ENCODE measurements at places on chromosomes 5 and 9.
A peak's percentile ranks its signal among the peaks of the same experiment; 100 is the strongest.

- no peak for DNase-seq
Observed at GRCh38 chr5:97525780-97526179, 342.7 kb upstream of the RIOK2 start.

DNA sequence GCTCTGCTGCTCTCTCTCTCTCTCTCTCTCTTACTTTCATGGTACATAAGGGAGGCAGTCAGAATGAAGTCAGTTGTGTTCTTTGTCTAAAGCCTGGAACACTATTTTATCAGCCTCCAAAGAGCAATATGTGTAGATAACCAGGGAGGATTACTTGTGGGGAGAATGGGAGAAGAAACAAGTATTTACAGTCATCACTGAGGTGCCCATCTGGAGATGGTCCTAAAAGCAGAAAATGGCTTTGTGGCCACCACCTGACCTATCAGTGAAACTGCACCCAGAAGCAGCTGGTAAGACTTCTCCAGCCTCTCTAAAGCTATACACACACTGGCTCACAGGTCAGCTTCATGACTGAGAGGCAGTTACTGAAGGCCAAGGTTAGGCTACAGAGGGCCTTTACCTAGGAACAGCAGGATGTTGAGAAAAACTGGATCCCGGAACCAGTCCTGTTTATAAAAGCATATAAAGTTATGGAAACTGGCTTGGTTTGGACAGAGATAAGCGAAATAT is 75.1 kb downstream of the MRPS27 start:
- peak; percentile 59 for DNase-seq

DNA sequence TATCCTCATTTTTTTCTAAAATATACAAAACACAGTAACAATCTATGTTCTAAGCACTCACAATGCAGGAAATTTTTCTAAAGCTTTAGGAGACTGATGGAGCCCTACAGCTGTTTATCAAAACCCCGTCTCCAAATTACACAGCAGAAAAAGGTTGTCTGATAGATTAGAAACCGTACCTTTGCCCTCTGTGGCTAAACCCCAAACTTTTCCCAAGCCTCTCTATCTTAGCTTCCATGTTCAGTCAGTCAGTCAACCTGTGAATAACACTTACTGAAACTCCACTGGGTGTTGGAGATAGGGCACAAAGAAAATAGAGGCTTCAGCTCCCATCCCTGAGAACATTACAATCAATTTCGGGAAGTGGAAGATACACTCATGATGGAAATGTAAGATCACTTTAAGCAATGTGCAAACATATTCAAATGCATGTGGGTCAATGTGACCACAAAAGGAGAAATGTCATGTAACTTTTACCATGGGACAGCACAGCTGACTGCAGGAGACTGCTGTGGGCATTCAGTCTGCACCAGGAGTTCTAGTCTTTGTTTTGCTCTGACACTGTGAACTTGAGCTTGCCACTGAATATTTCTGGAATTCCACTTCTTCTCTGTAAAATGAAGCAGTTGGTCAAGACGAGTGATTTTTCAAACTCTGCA is 279.5 kb upstream of the PIK3R1 start:
- no peak for DNase-seq

GRCh38 chr5:96572864-96573512 is 89.2 kb upstream of the CAST start:
- DNase-seq = peak; percentile 99

DNA sequence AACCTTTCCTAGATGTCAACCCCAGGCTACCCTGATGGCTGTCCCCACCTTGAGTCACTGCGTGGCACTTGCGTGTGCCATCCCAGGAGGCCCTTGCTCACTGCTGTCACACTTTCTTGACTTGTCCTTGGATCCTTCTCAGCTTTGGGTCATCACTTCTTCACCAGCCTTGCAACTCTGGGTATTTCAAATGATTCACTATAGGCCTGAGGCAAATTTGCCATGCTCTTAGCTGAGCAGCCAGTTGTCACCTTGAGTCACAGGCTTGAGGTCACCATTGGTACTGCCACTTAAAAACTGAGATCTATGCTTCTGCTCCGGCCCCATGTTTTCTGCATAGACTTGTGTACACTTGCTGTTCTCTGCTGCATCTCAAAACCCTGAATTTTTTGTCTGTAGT is 84.7 kb downstream of the BASP1 start:
- DNase-seq = no peak

DNA sequence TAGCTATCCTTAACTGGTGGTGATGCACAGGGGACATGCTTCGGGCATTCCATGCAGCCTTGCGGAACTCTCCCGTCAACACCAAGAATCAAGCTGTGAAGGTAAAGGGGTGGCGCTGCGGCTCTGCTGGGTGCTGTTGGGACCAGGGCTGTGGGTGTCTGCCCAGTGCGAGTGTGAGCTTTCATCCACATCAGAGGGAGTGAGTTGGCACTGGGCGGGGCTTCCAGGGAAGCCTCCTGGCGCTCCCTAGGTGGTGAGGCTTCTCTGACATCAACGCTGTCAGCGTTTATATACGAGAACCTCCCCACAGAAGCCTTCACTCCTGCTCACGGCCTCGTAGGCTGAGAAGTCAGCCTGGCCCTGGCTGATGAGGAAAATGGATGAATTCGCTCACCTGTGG is 11.7 kb downstream of the ARPC5L start:
- peak; percentile 85 for DNase-seq

- DNase-seq = no peak
Observed at GRCh38 chr5:90184764-90185163, 224.8 kb downstream of the CETN3 start.

- no peak for DNase-seq
Observed at GRCh38 chr5:72505539-72506157, 1.6 kb downstream of the ZNF366 start.

DNA sequence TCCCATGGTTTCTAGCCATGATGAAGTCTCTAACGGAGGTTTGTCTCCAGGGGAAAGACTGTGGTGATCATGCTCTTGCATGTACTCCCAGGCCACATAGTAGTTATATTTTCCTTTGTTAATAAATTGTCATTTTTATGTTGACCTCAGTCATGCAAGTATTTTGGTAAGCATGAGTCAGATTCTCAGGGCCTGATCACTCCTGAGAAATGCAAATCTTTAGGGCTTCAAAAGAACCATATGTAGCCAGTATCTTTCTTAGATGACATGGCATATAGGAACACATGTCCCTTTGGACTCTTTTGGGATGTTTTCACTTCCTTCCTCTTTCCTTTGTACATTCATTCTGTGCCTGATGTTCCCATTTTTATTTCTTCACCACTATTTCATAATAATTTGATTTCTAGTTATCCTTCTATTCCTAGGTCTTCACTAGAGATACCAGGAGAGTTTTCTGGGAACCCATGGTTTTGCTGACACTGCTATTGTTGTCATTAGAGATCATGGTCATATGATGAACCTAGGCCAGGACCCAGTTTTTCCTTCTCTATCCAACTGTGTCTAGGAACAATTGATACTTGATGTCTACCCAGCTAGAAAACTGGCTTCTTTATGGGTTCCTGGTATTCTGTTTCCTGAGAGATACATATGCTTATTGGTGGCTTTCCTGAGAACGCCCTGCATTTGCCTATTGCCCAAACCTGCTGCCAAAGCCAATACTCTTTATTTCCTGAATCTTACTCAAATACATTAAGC is 248.1 kb upstream of the NREP start:
- peak; percentile 14 for DNase-seq

DNA sequence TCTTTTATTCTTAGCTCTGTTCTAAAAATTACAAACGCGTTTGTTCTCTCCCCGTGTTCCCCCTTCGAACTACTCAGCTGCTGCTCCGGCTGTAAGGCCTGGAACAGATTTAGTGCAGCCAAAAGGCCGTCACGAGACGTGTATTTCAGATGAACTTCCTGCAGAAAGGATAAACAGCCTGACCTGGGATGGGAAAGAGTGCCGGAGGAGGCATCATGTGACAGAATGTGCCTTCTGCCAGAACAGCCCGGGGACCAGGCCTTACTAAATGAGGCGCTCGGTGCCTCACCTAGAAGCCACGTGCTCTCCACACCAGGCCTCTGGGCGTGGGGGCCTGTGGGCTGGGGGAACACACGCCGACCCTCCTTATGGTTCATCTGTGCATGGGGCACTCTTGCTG is 94.7 kb downstream of the PPARGC1B start:
- DNase-seq = no peak

DNA sequence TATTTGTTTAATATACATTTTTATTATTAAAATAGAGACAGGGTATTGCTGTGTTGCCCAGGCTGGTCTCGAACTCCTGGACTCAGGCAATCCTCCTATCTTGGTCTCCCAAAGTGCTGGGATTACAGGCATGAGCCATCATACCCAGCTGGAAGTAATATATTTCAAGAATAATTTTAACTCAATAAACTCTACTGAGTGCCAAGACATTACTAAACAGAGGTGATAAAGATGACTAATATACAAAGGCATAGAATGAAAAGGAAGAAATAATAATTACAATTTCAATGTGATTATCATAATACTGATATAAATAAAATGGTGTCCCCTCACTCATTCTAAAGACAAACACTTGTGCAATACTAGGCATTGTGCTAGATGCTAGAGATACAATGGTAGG is 13.9 kb downstream of the GOLPH3 start:
- no peak for DNase-seq

- no peak for DNase-seq
Observed at GRCh38 chr5:107969847-107970246, 299.1 kb upstream of the EFNA5 start.

GRCh38 chr5:151671950-151672349 is 14.8 kb downstream of the SPARC start:
- DNase-seq = peak; percentile 79

DNA sequence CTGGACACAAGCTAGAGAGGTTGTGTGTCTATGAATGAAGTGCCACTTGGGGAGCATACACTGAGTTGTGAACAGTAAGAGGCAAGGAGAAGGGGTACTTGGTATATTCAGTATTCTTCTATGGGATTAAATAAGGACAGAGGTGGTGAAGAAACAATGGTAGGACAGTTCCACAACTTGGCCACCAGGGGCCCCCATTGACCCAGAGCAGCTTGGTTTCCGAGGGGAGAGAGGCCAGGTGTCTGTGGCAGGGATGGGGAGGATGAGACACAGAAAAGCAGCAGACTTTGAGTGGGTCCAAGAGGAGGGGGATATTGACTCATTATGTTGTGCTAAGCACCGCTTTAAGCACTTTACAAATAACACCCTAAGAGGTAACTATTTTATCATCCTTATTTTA is 220.6 kb downstream of the MELK start:
- no peak for DNase-seq

DNA sequence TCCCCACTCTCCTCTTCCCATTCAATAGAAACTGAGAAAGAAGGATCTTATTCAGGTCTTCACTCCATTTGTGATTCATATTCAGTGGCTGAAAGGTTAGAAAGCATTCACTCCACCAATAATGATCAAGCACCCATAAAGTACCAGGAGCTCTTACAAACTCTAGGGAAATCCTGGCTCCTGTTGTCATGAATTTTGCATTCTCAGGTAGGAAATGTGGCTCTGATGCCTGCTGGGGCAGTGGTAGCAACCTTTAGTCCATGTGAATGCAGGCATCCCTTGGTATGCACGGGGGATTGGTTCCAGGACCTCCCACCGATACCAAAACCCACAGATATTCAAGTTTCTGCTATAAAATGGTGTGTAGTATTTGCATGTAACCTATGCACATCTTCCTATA is 3.6 kb upstream of the RORB start:
- DNase-seq = no peak

- no peak for DNase-seq
Observed at GRCh38 chr5:180618487-180618828, 27.2 kb upstream of the SCGB3A1 start.

- DNase-seq = no peak
Observed at GRCh38 chr5:116813906-116814305, 239.3 kb upstream of the SEMA6A start.

DNA sequence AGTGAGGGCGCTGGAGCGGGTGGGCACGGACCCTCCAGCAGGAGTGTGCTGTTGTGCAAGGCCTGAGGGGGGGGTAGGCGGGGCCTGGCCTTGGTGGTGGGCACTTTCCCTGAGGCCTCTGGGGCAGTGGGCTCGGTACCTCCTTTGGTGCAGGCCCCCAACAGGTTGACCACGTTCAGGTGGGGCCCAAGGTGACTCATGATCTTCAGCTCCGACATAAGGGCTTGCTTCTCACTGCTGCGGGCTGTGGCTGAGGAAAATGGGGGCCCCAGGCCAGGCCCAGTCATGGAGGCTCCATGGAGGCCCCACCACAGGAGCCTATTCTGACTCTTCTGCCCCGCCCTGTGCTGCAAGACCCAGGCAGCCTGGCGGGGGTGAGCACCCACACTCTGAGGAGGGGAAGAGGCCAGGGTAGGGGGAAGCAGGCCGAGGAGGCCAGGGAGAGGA is 31.5 kb downstream of the PDGFRB start:
- no peak for DNase-seq

DNA sequence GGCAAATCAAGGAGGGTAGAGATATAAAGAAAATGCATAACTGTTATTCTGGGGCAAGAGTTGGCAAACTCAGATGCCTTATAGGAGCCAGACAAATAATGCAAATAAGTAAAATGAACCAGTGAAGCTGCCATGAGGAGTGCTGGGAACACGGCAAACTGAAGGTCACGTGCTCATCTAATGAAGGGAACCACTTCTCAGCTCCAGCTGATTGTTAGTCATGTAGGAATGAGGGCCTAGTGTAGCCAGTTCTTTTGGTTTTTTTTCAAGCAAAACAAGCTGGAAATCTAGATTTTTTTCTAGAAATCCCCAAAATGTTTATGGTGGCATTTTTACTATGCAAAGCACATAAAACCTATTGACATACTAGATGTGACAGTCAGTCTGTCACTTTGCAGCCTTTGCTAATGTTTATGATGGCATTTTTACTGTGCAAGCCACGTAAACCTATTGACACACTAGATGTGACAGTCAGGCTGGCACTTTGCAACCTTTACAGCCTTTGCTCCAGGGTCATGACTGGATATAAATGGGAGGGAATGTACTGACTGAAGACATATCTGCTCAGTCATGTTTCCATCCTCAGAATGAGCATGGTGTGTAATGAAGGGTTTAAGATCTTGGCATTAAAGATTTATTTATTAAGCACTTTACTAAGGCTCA is 39.4 kb downstream of the RUSC2 start:
- DNase-seq = no peak

GRCh38 chr5:121031491-121031890 is 567.4 kb downstream of the PRR16 start:
- DNase-seq = no peak
